Stimulated activated CD4-positive, alpha-beta T cell treated with anti-CD3 and anti-CD28 coated beads, Interleukin-1b, Interleukin-23, amount 100 ng/mL, for 4 hours (primary cell): ENCODE measurements at places on chromosomes 5 and 9.

GRCh38 chr5:150779397-150780186 lies 1.0 kb downstream of the SMIM3 start:
- no peak for DNase-seq

- no peak for DNase-seq
Measured at GRCh38 chr9:117704024-117704575, at the start of gene TLR4. TLR4 (plus strand) TSS chr9:117704403; CDS start chr9:117704473, 70 bp downstream.

DNA sequence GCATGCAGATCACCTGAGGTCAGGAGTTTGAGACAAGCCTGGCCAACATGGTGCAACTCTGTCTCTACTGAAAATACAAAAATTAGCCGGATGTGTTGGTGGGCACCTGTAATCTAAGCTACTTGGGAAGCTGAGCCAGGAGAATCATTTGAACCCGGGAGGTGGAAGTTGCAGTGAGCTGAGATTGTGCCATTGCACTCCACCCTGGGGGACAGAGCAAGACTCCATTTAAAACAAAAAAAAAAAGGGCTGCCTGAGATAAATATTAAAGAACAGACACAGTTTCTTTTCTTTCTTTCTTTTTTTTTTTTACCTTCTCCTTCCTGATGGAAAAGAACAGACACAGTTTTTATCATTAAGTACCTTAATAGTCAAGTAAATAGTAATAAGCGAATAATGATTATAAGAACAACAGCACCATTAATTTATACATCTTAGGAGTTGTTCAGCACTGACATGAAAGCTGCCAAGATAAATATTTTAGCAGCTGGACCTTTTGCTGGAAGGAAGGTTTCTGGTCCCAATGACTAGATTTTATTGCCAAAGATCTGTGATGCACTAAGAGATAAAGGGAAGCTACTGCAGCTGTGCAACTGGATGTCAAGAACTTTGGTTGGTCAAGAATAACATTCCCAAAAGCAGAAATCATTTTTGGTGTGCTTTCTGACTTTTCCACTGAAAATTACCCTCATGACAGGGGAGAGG lies 7.0 kb downstream of the CENPP start:
- DNase-seq = no peak

DNA sequence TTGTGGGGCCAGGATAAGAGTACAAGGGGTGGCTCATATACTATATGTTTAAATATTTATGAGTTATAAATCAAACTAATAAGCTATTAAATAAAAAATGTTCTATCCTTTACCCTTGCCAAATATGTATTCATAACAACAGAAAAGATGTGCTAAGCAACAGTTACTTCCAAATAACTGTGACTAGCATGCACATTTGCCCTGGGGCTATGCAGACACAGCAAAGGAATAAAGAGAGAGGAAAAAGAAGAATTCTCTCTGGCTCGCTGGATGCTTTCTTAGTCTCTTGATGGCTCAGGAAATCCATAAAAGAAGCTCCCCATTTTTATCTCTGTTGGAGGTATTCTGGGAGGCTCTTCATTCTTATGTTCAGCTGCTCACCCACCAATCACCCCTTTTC lies 182.4 kb upstream of the ATP10B start:
- DNase-seq = no peak

DNA sequence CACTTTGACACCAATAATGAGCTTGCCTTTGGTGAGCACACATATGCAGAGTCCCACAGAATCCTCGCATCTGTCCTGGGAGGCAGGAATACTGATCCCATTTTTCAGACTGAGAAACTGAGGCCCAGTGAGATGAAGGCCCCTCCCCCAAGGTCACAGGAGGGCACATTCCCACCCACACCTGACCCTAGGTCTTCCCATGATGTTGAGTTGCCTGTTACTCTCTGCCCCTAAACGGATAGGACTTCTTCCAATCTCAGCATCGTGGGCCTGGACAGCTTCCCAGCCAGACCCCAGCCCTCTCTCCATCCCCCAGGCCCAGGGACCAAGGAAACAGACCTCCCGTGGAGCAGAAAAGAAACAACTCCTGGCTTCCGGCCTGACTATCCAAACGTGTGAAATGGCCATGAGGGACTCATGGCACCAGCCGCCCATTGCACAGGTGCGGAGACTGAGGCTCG lies 877 bp downstream of the SH3GLB2 start:
- DNase-seq = no peak
